ENCODE measurements at places on chromosomes 11 and 22.

GRCh38 chr11:92962446-92962845, 7.0 kb upstream of the MTNR1B start:
- DNase-seq, result no peak

DNA sequence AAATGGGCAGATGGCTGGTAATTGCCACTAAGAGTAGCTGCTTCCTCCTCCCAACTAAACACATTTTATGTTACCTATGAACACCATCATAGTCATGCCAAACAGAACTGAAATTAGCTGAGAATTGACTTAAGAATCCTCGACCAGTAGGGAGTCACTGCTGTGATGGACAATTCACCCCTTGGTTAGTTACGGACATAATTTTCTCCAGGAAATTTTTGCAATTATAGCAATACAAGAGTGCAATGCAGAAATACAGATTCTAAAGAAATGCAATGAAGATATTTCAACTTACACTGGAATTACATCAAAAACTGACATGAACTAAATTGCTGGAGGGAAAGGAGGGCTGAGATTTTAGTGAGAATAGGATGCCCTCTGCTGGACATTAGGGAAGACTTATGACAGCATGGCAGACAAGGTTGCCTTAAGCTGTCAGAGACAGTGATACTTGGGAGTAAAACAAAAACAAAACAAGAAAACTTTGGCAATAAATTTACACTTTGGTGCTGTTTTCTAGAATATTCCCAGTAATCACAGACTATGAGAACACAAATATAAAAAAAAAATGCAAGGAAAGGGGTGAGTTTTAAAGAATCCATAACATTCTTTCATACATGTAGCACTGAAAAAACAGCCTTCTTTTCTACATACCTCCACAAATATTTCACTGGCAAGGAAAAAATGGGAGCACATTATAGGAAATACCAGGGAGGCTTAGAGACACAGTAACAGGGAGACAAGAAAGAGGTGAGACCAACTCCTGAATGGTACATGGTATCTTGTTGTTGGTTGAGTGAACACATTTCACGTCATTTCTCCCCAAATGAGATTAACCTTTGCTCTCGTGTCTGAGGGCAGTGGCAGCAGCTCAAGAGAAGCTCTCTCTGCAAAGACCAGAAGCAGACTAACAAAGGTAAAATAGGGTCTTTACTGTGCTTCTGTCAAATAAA, 11.2 kb upstream of the PPP2R1B start:
- DNase-seq, result no peak

DNA sequence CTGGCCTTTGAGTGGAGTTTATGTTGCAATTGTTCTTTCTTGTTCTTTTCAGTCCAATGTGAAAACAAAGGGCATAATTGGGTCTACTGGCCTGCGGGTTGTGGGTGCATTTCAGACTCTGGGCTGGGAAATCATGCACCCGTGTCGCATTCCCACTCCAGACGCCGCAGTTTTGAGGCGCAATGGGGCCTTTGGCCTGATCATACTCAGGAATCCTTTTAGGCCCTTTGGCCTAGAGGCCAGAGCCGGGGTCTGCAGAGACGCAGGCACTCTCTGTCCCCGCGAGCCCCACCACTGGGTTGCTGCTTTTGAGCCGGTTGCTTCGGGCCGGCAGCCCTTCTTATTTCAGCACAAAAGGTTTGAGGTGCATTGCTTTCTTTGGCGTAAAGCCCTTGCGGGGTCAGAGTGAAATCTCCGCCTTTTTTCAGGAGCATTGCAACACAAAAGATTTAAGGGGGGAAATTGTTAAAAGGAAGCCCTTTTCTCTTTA, 48.4 kb upstream of the DBX1 start:
- DNase-seq, result peak; percentile 84

GRCh38 chr11:33197915-33198727, 36.8 kb upstream of the CSTF3 start:
- DNase-seq, result no peak

GRCh38 chr11:76605338-76606074, 65.0 kb downstream of the LRRC32 start:
- peak; percentile 40 for DNase-seq

DNA sequence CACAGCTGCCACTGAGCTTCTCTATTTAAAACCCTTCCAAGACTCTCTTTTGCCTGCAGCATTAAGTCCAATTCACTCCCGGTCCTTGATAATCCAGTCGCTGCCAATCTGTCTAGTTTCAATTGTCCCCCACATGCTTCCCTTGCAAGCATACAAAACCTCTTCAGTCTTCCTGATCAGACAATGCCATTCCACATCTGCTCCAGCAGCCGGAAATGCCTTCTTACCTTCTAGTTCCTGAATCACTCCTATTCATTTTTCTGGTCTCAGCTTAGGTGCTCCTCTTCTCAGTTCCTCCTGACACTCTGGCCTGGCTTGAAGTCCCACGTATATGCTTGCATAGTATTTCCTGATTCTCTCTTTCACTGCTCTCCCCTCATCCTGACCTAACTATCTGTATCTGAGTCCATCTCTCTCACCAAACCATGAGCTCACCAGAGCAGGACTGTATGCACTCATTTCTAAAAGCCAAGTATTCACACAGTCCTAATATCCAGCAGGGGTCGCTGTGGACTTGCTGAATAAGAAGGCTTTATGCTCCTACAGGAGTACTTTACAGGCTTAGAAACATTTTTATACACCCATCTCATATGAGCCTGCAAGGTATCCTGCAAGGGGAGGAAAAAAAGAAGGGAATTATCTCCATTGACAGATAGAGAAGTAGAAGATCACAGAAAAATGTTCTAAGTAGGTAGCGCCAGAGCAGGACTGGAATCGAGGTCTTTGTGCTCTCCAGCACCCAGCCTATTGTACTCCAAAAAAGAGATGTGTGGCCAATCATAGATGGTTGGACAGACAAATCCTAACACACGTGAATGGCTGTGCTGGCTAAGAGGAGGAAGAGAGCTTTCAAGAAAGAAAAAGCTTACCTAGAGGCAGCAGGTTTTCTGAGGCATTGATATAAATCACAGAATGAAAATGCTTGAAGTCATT, 19.2 kb downstream of the XRRA1 start:
- DNase-seq, result peak; percentile 52

DNA sequence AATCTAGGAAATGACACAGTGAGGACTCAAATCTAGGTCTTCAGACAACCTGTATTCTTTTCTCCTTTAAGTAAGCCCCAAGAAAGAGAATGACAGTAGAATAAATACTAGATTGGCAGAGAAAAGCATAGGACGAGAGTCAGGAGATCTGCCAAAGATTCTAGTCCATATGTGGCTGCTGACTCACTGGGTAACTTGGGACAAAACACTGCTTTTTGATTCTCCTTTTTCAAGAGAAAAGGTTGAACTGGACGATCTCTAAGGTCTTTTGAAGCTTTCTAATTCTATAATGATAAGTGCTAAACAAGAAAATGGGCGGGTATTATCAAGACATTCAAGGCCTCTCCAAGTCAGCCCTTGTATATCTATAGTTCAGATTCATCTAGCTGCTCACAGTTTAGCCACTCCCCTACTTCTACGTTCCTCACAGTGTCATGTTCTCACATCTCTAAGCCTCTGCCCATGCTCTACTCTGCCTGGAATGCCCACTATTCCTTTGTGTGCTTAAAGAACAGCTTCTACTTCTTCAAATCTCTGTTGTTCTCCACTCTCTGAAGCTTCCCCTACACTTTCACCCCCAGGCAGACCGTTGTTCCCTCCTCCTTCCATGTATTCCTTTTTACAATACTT, 53.0 kb downstream of the RELT start:
- no peak for DNase-seq

DNA sequence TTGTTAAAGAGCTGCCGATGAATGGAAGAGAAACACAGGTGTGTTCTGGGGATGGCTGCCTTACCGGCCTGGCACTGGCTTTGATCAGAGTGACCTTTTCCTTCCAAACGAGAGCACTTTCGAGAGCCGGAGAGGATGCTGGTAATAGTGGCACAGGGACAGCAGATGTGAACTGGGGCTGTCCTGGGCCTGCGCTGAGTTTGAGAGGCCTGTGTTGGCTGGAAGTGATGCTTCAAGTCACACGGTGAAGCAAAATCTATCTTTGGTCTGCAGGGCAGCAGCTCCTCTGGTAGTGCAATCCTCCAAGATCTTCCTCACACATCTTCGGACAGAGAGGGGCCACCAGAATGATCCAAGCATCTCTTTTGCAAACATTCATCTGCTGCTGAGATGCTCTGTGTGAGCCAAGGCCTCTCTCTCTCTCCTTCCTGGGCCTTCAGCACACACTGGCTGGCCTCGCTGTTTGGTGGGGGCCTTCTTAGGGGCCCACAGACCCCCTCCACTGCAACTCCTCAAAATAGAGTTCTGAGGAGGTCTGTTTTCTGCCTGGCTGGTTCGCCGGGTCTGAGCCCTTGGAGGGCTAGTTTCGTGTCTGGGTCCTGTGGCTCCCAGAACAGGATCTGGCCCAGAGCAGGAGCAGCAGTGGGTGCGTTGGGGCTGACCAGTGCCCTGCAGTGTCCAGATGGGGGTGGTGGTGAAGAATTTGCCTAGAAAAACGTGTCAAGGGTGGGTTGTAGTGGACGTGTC, 6.4 kb downstream of the MPPED1 start:
- no peak for DNase-seq

DNA sequence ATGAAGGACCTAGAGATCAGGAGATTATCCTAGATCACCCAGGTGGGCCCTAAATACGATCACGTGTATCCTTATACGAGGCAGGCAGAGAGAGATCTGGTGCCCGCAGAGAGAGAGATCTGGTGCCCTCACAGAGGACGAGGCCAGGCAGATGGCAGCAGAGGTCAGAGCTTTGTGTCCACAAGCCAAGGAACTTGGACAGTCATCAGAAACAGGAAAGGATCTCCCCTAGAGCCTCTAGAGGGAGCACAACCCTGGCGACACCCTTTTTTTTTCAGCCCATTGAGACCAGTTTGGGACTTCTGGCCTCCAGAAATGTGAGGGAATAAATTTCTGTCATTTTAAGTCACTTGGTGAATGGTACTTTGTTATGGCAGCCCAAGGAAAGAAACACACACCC, 25.5 kb upstream of the TIMP3 start:
- no peak for DNase-seq

- no peak for DNase-seq
Measured at GRCh38 chr11:120241277-120241676, 1.3 kb downstream of the POU2F3 start.

- DNase-seq, result no peak
Measured at GRCh38 chr22:24043958-24044357, 32.9 kb downstream of the CABIN1 start.

GRCh38 chr22:17918840-17919239, 105.5 kb downstream of the MICAL3 start:
- DNase-seq, result no peak

DNA sequence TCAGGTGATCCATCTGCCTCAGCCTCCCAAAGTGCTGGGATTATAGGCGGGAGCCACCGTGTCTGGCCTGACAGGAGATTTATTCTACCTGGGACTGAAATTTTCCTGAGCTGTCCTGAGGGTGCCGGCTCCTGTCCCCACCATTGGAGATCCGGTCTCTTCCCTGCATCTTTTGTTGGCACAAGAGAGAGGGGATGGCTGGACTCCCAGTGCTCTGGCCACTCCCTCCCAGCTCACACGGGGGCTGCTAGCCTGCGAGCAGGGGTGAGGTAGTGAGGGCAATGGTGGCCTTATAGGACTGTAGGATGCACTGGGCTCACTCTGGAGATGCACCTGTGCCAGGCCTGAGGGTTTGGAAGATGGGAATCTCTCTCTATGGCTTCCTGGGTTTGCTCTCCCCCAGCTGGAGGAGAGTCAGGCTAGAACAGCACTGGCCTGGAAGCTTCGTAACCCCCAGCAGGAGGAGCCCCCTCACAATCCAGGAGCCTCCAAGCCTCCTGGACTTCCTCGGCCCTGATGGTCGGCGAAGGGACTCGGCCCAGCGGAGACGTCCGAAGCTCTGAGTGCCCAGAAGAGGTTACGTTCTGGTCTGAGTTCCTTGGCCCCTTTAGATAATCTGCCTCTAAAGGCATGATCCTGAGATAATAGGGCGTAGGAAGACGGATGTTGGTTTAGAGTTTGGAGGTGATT, 106.4 kb downstream of the NECTIN1 start:
- DNase-seq, result no peak

DNA sequence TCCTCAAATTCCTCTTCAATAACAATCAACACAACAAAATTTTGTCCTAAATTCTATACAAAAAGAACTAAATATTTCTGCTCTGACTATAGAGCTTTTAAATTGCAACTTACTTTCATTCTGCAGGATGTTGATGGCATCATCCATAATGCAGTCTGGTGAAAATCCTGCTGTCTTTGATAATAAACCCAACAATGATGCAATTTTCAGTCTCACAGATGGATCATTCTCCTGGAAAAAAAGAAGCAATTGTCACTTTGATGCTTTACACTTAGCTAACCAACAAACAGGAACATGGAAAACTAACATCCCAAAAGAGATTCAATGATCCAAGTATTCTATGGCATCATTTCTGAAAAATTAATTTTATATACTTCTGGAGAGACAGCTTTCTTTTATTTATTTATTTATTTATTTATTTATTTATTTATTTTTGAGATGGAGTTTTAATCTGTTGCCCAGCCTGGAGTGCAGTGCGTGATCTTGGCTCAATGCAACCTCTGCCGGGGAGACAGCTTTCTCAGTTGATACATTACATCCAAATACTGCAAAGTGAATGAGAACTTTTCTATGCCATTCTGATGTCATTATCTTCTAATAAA, 13.0 kb downstream of the INTS4 start:
- no peak for DNase-seq

GRCh38 chr22:41966607-41967240, 2.5 kb upstream of the SEPTIN3 start:
- no peak for DNase-seq

- peak; percentile 86 for DNase-seq
Measured at GRCh38 chr11:32892355-32893092, at the start of gene QSER1. TSS of gene QSER1 (plus strand) at chr11:32892811. CDS start at chr11:32893126, 315 bp downstream.

DNA sequence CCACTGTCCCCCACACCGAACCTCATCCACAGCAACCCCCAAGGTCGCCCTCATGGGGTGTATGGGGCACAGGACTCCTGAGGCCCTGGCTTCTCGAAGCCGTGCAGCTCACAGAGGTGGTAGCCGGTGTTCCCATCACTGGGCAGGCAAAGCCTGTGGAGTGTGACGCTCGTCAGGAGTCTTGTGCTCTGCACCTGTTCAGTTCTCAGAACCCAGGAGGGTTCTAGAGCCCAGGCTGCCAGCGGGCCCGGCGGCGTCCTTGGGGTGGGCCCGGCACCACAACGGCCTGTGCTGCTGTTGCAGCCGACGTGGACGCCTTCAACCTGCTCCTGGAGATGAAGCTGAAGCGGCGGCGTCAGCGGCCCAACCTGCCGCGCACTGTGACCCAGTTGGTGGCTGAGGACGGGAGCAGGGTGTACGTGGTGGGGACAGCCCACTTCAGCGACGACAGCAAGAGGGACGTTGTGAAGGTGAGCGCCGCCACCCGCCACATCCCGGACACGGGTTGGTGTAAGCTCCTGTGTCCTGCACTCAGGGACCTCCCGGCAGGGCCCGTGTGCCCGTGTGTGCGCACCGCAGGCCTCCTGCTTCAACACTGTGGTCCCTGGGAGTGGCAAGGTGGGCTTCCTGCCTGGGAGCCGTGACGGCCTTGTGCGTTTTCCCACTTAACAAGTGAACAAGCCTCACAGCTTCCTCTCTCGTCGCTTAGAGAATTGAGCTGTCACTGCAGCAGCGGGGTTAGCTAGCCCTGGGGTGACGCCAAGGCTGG, 6.6 kb upstream of the SELENOO start:
- DNase-seq, result no peak

- no peak for DNase-seq
Measured at GRCh38 chr22:45442116-45442515, 28.6 kb downstream of the RIBC2 start.
